ENCODE measurements at places on chromosomes 5 and 9.

DNA sequence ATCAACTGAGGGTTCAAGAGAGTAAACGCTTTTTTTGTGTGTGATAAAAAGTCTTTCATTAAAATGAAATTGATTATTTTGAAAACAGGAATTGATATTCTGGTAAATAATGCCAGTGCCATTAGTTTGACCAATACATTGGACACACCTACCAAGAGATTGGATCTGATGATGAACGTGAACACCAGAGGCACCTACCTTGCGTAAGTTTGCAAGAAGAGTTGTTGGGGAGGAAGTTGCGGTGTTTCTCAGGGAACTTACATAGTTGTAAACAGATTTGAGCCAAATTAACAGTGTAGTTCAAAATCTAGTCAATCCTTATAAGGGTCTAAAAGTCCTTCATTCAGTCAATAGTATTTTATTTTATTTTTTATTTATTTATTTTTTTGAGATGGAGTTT lies 28.9 kb downstream of the HSDL2 start:
- DNase-seq: no peak

DNA sequence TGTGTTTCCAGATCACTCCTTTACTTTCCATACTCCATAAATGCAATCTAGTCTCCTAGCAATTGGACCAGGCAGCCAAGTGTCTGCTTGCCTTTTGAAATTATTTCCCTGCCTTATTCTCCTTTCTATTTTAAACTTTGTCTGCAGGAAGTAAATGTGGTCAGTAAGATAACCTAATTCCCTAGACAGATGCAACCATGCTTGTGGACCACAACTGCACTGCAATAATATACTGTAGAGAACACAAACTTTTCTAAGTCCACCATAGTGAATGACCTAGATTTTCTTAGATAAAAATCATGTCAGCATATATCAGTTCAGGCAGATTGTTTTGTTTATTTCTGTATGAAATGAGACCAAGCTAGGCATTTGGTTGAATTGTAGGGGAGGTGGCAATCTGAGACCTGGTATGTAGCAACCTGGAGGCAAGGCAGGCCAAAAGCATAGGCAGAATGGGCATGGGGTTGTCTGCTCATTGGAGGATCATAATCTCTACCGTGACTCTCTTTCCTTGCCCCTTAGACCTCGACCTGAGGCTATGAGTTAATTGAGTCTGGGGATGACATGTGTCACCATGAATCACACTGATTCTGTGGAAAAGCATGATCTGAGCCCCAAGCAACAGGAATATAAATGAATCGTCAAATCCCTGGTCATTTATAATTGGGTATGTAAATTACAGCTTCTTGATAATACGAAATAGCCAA lies 20.7 kb downstream of the ACTL7B start:
- no peak for DNase-seq

DNA sequence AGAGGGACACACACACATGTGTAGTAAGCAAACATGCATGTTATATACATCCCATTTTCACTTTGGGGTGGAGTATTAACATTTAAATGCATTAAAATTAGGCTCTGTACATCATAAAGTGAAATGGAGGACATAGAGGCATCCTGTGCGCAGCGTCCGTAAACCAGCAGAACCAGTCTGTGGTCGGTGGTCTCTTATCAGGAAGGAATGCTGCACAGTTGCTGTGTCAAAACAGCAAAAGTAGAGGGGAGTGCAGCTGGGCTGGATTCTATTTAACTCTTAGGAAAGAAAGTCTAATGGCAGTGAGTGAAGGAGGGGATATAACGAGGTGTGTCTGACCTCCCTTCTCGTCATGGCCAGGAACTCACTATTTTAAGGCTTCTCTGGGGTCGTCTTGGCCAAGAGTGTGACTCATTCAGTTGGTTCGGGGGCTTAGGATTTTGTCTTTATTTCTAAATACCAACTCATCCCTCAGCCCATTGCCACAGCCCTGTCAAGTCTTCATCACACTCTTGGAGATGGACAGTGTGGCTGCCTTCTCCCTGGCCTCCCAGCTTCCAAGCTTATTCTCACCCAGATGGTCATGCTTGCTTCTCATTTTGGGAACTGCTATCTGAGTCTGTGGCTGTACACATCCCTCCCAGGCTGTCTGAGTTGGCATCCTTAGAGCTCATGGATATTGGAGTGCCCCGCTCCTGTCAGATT lies 20.1 kb upstream of the CXCL14 start:
- no peak for DNase-seq

- DNase-seq: no peak
Measured at GRCh38 chr9:61634192-61634591, 444.4 kb downstream of the SPATA31A7 start.

GRCh38 chr5:178581621-178582020 lies 8.6 kb downstream of the COL23A1 start:
- DNase-seq: no peak

- DNase-seq: no peak
Measured at GRCh38 chr9:135830496-135830895, 76.8 kb downstream of the CAMSAP1 start.

GRCh38 chr5:174827558-174827957 lies 103.2 kb downstream of the MSX2 start:
- DNase-seq: no peak
